Fibroblast of upper back skin (primary cell): ENCODE measurements at places on chromosomes 2 and 18.
A peak's percentile ranks its signal among the peaks of the same experiment; 100 is the strongest.

- DNase-seq: no peak
Measured at GRCh38 chr2:190641469-190641868, 7.4 kb upstream of the NAB1 start.

GRCh38 chr2:120741571-120742561 is 6.2 kb downstream of the GLI2 start:
- no peak for DNase-seq

GRCh38 chr2:222945887-222946286 is 85.1 kb downstream of the ACSL3 start:
- peak; percentile 50 for DNase-seq

DNA sequence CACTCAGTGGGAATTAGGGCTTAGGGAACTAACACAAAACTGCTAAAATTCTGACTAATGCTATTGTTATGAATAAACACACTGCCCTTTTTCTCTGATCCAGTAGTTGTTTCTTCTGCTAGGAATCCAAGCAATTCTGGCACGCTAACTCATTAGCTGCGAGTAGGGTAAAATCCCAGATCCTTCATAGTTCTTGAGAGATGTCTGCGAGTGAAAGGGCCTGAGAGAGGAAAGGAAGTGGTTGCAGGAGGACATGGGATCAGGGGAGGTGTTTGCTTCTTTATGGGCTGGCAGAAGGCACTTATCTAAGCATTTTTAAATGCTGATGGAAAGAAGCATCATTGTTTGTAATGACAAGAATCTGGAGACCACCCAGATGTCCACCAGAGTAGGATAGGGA is 9.4 kb downstream of the MAP3K19 start:
- no peak for DNase-seq

DNA sequence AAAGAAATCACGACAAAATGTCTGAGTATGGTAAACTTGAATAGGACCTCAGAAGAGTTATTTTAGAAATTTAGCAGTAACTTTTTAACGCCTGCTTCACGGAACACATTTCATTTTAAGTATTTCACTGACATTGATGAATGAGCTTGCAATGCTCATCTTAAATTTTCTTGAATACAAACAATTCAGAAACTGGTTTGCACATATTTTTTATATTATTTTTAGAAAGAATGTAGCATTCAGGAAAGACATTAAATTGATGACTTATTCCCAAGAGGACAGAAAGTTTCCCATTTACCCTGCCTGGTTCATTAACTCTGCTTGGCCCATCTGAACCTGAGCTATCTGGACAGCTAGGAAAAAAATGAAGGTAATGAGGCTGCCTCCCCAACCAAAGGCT is 89.3 kb downstream of the MBD2 start:
- peak; percentile 51 for DNase-seq

DNA sequence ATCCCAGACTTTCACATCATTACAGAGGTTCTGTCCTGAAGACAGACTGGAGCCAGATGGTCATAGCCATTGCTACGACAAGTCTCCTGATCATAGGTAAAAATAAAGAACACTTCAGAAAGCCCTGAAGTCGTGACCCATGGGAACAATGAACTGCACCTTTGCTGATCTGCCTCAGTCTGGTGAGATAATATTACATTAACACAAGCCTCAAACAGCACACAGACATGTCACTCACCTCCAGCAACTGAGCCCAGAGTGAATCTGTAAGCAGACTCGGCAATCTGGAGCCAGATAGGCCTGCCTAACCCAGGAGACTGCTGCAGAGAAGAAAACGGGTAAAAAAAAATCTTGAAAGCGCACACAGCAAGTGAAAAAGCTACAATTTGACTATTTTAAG is 79.2 kb downstream of the SLC25A12 start:
- no peak for DNase-seq

- no peak for DNase-seq
Measured at GRCh38 chr2:6970976-6971480, 53.8 kb downstream of the RNF144A start.

DNA sequence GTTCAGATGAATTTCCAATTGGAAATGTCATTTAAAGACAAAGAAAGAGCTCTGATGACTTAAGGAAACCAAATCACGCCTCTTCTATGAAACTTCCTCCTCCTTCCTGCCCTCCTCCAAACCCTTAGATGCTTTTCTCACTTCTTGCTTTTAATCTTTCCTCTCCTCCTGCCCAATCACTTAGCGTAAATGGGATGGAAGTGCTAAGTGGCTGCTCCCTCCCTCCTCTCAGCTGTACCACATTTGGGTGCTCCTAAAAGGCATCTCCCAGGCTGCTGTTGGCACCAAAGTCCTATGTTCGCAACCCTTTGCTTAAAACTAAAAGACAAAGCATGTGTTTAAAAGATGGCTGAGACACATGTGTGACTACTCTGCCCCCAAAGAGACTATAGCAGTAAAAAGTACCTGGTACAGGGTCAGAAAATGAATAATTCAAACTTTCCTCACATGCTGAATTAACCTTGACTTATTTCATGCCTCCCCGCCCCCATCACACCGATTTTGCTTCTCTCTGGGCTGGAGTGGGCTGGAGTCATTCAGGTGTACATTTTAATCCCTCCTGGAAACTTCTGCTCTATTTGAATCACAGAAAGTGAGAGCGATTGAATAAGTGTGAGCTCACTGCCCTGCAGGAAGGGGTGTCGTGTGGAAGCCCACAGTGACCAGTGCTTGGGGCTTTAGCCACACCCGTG is 59.2 kb upstream of the KLF7 start:
- no peak for DNase-seq

DNA sequence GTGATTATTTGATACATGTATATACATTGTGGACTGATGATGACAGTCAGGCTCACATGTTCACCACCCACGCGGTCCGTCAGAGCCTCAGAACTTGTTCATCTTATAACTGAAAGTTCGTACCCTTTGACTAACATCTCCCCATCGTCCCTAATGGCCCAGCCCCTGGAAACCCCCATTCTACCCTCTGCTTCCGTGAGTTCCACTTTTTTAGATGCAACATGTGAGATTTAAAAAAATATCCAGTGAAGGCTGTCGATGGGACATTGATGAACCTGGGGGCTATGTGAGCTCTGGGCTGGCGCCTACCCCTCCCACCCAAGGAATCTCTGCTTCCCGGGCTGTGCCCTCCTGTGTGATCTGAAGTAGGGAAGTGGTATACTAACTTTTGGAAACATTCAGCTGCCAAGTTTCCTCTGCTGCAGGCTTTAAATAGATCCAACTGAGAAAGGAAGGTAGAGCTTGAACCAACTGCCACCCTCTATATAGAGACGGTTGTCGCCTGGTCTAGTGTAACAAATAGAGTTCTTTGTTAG is 163.8 kb downstream of the FAM210A start:
- DNase-seq: no peak

- DNase-seq: no peak
Measured at GRCh38 chr2:45626387-45627221, 15.5 kb upstream of the SRBD1 start.

DNA sequence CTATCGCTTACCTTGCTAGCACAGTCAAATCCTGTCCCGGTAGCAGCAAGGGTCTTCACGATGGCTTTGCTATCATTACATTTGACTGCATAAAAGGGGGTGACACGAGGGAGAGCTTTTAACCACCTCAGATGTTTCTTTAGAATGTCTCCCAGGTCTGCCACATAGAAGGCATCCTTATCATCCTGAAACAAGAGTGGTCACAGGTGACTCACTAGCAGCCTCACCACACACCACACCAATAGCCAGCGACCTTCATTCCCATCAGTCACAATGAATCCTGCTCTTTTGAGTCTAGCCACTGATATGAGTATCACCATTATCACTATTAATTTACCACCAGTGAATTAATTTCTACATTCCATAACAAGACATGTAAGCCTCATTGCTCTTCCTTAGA is 3.7 kb downstream of the ODC1 start:
- no peak for DNase-seq

DNA sequence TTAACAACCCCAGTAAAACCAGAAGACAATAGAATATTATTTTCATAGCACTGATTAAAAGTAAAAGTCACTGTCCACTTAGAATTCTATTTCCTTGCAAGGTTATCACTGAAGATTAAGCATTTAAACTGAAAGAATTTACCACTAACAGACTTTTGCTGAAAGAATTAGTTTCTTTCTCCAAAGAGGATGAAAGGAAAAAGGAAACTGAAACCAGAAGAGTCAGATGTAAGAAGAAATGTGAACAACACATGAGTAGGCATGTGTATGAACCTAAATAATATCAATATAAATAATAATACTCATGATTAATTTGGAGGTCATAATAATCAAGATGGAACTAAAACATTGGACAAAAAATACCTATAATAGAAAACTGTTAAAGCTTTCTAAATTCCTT is 82.4 kb upstream of the KLHL29 start:
- no peak for DNase-seq

DNA sequence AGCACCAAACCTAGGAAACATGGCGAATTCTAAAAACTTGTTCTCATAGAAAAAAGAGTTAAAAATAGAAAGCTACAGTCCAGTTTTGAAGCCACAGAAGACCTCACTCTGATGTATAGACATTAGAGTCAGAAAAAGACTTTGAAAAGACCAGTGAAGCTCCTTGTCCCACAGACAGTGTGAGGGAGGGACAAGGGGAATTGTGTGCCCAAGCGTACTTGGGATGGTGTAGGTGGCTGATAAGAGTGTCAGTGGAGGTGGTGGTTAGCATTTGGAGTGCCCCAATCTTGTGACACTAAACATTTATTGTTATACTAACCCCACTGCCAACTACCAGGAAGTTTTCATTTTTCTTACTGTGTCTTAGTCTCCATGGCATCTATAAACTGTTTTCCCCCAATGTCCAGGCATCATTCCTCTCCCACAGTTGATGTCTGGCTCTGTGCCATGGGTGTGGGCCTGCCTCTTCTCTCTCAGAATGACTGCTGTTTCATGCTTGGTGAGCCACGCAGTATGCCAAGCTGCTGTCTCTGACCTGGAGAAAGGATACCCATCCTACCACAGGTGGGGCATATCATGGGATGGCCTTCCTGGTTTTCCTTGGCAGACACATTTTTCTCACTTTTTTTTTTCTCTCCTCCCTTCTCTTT is 161.4 kb downstream of the RPIA start:
- no peak for DNase-seq

GRCh38 chr2:53903011-53903410 is 43.2 kb upstream of the GPR75 start:
- no peak for DNase-seq

GRCh38 chr2:137842430-137842829 is 121.8 kb upstream of the HNMT start:
- DNase-seq: no peak

DNA sequence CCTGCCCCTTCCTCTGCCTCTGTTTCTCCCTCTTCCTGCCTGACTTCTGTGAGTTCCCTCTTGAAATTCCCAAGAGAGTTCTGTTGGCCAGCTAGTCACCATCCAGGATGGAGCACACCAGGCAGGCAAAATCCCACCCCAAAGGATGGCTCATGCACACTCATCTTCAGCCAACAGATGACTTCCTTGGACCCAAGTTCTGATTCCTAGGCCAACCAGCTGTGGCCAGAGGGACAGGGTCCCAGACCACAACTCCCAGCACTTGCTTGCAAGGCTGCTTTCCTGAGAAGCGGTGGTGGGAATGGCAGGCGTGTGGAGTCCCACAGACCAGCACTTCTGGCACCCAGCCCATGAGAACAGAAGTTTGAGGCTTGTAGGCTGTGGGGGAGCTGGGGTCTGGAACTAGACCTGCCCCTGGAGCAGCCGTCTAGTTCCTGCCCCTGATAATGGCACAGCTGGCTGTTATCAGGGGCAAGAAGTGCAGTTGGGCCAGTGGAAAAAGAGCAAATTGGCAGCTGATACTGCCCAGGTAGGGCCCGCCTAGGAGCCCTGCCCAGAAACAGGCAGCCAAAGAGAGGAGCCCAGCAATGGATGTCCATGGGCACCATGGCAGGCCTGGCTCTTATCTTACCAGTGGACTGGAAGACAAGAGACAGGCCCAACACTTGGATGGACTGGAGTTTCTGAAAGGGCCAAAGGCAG is 56.7 kb downstream of the CYP26B1 start:
- DNase-seq: no peak

DNA sequence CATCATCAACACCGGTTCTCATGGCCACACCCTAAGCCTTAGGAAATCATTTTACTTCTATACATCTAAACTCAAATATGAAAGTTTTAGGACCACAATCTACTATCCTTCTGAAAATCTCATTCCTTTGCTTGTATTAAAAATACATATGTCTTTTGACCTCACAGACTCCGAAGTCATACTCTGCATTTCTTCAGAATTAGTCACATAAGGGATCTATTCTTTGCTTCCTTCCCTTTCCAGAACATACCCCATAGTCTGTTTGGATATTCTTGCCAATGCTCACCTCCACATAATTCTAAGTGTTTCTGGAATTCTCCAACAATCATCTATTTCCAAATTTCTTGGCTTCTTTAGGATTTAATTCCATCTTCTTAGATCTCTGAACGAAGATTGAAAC is 14.2 kb upstream of the DSG1 start:
- peak; percentile 30 for DNase-seq

DNA sequence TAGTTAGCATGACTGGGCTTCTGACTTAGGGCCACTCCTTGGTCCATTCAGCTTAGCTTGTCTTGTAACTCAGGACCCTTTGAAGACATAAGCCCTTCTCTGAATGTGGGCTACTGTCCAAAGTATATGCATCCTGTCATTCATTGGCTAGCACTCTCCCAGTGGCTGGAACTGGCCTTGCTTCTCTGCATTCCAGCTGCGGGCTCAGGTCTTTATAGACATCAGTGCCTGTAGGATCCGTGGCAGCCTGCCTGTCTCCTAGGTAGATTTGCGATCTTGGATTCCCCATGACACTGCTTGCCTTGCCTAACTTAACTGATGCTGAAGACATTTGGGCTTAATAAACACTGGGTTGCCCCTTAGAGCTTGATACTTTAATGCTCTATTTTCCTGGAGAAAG is 170.1 kb downstream of the DCC start:
- no peak for DNase-seq

- no peak for DNase-seq
Measured at GRCh38 chr18:76410660-76411417, 84.2 kb downstream of the ZNF516 start.

DNA sequence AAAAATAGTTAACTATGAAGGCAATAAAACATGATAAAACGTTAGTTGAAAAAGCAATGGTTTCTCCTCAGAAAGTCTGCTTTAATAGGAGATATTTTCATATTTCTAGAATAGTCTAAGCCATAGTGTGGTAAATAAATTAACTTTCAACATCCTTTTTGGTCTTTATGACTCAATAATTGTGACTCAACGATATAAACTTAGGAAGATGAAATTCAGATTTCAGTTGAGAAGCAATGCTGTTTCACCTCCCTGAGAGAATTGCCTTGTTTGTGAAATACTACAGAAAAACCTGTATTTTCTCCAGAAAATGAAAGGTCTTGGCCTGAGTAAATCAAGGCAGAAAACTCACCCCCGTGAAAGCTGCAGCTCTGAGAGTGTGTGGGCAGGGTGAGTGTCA is 166.9 kb downstream of the ETAA1 start:
- peak; percentile 56 for DNase-seq

- DNase-seq: no peak
Measured at GRCh38 chr2:199446996-199447576, 10.7 kb downstream of the SATB2 start.

GRCh38 chr2:174153757-174154680 is 94.3 kb downstream of the OLA1 start:
- DNase-seq: peak; percentile 46

- DNase-seq: no peak
Measured at GRCh38 chr18:910247-910646, 5.6 kb downstream of the ADCYAP1 start.

- no peak for DNase-seq
Measured at GRCh38 chr2:112183327-112184025, 45.3 kb downstream of the FBLN7 start.

- no peak for DNase-seq
Measured at GRCh38 chr2:109451671-109452070, 162.1 kb downstream of the SEPTIN10 start.

- DNase-seq: no peak
Measured at GRCh38 chr2:223114170-223114569, 62.2 kb downstream of the KCNE4 start.
